ENCODE measurements at places on chromosomes 13 and 19.

DNA sequence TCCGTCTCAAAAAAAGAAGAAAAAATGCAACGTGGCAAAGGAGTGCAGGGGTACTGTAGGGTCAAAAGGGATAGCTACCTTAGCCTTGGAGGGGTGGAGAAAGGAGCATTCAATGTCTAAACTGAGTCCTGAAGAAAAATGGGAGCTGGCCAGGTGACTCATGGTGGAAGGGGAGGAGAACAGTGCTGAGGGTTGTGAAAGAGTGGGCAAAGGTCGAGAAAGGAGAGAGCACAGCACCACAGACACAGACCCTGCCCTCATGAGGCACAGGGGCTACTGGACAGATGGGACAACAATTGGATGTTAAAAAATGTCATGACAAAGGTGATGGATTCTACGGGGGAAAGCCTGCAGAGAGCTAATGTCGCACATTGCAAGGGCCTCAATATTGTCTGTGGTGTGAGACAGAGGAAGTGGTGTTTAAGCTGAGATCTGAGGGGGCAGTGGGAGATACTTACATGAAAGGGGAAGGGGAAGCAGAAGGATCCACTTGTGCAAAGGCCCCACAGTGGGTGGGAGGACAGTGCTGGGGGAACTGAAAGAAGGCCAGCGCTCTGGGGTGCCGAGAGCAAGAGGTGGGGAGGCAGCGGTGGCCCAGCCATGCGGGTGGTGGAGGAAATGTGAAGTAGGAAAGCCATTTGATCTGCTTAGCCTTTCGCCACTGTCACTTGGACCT lies 42.9 kb upstream of the URAD start:
- no peak for DNase-seq

DNA sequence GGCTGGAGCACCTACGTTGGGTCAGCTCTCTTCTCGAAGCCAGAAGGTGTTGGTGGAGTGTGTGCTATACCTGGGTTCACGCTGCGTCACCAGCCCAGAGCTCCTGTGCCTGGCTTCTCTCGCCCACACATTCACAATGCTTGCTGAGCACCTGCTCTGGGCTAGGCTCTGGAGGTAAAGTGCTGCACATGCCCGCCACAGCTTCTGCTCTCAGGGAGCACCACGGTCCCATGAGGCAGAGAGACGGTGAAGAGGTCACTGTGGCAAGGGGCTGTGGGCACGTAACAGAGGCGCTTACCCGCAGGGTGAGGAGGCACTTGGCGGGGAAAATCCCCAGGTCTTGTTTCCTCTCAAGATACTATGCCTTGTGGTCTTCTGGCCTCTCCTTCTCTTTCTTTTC lies 174.2 kb downstream of the TEX29 start:
- DNase-seq = peak; percentile 25

DNA sequence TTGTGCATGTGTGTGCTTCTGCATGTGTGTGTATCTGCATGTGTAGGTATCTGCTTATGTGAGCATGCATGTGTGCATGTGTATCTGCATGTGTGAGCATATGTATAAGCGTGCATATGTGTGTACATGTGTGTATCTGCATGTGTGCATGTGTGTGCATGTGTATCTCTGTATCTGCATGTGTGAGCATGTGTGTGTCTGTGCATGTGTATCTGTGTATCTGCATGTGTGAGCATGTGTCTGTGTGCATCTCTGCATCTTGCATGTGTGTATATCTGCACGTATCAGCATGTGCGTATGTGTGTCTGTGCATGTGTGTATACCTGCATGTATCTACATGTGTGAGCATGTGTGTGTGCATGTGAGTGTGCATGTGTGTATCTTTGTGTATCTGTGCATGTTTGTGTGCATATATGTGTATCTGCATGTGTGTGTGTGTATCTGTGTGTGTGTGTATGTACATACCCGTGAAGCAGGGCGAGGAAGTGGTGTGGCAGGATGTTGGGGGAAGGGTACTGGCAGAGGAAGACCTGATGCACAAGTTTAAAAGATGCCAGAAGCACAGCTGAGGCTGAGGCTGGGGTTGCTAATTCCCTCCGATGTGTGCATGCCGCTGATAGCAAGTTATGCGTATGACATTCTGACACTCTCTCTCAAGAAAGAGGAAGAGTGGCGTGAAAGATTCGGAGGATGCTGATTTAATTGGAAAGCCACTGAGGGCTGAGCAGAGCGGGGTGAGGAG lies 64.2 kb downstream of the TEX29 start:
- no peak for DNase-seq

GRCh38 chr13:67135356-67135755 lies 94.8 kb downstream of the PCDH9 start:
- DNase-seq = no peak

- peak; percentile 23 for DNase-seq
These were observed 80.9 kb downstream of the SPACA7 start for GRCh38 chr13:112457081-112457480.

- no peak for DNase-seq
These were observed 86.7 kb downstream of the ZAR1L start for GRCh38 chr13:32228330-32229041.

DNA sequence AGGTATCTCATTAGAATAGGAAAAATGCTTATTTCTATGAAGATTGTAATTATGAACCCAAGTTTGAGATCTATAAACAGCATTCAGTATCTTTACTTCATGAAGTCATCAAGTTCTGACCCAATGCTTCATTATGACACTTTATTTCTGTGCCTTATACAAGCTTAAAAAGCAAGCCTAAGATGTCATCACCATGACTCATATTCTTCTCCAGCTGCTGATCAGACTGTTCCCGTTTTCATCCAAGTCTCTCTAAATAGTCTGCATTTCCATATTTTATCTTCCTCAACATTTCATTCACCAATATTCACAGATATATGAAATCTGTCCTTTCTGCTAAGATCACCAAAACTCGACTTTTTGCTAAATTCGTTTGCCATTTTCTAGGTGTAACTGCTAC lies 1247.2 kb upstream of the PRR20A start:
- no peak for DNase-seq

DNA sequence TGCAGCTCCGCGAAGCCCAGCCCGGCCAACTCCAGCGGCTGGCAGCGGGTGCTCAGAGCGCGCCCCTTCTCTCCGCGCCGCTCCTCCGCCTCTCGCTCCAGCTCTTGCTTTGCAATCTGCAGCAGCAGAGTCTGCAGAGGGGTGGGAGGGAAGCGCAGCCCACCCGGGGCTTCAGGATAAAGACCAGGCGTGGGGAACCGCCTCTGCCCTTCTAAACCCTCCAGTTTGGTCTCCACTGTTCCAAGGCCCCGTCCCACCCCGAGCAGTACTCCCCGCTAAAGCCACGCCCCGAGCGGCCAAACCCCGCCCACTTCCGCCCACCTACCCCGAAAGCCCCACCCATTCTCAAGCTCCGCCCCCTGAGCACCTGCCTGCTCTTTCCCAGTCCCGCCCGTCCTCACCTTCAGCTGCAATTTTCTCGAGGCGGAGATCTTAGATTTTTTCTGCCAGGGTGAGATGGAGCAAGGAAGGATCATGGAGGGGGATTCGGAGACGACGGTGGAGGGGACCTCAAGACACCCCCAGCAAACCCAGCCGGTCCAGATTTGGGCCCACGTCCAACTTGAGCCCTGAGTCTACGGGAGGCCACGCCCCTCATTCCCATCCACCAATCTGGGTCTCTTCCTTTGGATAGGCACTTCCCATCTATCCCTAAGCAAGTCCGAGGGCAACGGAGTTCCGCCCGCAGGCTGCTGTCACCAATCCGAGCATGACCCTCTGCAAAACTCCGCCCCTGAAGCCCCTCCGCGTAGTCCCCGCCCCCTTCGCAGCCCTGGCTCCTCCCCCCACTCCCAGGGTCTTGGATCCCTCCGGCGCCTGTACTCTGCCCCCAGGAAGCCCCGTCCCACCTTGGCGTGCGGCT lies 1.1 kb downstream of the TNNI3 start:
- DNase-seq = peak; percentile 85

DNA sequence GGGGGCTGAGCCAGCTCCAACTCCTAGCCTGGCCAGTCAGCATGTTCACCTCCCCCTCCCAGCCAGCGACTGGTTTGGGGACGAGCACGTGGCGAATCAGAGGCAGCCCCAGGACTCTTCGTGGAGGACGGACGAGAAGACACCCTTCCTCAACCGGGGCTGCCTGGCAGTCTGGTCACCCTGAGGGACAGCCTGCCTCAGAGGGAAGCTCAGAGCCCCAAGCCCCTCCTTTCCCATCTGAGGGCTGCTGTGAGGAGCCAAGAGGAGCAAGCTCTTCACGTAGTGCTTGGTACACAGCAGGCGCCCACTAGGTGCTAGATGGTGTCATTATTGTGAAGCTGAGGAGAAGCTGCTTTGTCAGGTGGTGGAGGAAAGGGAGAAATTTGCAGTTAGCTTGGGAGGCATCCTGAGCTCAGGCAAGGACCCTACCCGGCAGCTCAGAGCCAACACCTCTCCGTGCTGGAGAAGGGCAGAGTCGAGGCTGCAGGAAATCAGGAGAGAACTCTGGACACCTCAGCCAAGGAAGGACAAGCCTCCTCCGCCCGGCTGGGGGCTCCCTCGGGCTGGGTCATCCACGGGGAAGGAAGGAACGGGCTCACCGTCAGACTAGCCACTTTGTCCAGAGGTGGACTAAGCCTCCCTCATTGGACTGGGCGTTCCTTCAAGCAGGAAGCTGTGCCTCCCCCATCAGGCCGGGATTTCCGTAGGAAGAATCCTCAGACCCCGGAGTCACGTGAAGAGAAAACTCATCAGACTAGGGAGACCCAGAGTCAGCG lies 14.9 kb upstream of the C2CD4C start:
- no peak for DNase-seq

DNA sequence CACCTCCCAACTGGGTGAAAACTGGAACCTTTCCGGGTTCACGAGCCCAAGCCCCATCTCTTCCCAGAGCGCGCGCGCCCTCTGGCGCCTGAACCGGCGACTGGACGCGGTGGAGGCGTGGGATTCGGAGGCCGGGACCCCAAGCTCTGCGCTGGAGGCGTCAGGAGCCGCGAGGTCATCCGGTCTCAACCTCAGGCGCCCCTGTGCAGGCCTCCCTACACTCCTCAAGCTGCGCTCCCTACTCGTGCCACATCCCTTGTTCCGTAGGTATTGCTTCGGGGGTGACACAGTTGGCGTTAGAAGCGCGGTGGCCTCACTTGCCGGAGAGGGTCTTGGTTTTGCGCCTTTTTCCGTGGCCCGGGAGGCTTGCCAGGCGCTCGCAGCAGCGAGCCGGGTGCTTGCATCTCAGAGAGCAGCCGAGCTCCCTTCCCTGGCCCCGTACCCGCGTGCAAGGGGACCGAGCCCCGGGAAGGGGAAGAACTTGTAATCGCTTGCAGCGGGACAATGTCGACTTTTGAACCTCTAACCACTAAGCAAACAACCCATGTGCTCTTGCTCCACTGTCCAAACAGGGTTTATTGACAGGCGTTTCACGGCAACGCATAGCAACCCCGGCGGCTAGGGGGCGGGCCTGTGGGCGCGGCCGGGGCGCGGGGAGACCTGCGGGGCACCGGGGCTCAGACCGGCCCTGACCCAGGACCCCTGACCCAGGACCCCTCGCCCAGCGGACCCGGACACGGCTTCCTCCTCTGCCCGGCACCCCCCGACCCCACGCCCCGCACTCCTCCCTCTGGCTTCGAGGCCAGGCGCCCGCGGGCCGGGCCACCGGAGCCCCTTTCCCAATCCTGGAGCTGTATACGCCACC lies 8.5 kb downstream of the CDX2 start:
- peak; percentile 74 for DNase-seq
